ENCODE measurements at places on chromosomes 12 and 14.

GRCh38 chr12:92362785-92363184, 217.1 kb upstream of the BTG1 start:
- DNase-seq = no peak

DNA sequence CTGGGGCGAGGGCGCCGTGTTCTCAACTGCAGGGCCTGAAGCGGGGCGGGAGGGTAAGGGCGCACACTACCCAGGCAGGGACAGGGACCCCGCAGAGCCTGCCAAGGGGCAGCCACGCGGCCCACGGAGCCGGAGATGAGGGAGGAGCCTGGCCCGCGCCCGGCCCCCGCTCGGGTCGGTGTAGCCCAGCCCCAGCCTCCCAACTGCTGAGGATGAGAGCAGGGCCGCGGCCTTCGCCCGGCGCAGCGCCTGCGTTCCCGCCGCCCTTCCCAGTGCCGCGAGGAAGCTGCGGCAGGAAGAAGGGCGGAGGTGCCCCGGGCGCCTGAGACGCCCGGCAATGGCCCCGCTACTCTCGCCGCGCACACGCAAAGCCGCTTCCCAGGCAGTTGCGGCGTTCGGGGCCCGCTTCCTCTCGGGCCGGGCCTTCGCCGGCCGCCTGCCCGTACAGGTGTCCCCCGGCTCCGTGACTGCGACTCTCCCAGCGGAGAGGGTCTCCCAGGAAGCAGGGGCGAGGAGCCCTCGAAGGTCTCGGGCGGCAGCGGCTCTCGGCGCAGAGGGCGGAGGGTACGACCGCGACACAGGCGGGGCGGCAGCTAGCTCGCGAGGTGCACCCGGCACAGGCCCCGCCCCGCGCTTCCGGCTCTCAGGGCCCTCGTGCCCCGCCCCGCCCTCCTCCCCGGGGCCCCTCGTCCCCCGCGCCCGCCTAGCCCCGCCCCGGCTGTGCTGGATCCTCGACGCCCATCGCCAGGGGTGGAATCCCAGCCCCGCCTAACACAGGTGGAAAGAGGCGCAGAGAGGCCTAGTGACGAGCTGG, 24.8 kb upstream of the YY1 start:
- DNase-seq = peak; percentile 48

GRCh38 chr14:67267576-67268328, 26.5 kb downstream of the PALS1 start:
- DNase-seq = no peak

DNA sequence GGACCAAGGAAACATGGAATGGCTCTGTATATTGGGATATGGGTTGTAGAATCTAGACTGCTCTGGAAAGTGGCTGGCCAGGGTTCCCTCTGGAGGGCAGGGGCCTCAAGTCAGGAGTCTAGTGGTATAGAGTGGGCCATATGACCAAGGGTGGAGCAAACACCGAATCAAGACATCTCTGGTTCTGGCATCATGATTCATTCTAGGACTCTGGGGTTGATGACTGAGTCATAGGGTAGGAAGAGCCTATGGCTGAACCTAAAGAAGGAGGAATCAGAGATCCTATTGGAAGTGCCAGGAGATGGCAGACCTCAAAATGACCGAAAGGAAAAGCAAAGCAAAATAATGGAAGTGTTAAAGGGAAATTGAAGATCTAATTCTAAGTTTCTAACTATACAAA, 356.4 kb upstream of the PRICKLE1 start:
- no peak for DNase-seq

DNA sequence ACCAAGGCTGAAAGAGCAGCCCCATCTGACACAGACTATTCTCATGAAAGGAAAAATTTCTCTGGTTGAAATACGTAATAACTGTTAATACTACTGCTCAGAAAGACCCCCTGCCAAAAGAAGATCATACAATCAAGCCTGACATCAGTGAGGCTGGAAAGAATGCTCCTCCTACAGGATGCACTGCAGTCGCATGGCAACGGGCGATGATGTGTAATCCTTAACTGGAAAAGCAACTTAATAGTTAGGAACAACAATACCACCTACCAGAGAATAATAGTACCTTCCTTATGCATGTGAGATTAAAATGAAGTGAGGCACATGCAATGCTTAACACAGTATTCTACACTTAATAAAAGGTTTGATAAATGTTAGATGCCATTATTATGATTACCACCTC, 1.2 kb upstream of the GOLGA5 start:
- DNase-seq = no peak

- no peak for DNase-seq
These were observed 9.2 kb upstream of the HIP1R start for GRCh38 chr12:122825773-122826724.

GRCh38 chr14:79567306-79567705, 644.0 kb downstream of the DIO2 start:
- no peak for DNase-seq

DNA sequence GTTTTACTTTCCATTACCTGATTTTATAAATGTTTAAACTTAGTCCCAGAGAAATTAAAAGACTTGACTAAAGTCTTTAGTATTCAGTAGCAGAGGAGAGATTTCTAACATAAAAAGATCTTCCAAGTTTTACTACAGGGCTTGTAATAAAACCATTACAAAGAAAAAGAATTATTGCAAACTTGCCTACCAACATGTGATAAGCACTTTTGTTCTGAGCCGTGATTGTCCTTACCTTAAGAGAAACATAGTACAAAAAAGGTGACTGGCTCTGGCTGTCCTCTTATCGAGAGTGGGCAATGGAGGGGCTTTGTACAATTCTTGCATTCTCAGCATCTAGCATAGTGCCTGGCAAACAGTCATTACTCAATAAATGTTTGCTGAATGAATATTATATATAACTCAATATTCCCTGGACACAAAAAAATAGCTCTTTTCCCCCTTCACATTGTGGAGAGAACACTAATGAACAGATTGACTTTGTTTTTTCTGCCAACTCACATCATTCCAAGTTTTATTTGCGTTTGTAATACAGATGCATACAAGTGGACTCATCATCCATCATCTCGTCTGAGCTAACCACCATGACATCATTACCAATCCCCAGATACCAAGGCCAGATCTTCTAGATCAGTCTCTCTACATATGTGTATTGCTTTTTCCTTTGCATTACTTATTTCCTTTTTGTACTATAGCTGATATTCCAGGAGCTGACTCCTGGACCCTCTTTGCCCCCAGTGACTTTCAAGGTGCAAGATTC, 192.8 kb upstream of the EEA1 start:
- no peak for DNase-seq

- DNase-seq = no peak
These were observed 11.2 kb upstream of the PNMA1 start for GRCh38 chr14:73725116-73726024.

DNA sequence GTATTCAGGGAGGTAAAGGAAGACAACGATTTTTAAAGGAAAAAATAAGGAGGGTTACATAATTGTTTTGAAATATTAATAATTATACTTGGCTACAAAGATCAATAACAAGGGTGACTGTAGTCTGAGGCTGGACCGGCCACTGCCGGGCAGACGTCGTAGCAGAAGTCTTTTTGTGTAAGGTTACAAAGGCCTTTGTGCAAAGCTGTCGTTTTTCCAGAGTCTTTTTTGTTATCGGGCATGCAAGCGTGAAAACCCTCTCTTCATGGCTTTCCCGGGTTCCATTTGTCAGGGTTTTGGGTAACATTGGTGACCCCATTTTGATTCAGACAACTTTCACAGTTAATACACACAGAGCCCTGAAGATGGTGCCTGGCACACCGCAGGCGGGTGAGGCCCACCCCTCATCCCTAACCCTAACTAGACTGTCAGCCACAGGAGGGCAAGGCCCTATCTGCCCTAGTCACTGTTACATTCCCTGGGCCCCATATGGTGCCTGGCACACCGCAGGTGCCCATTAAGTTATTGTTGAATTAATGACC, 31.3 kb downstream of the RILPL1 start:
- DNase-seq = no peak

GRCh38 chr12:104641862-104642261, 185.1 kb downstream of the CHST11 start:
- DNase-seq = no peak

- DNase-seq = no peak
These were observed 52.1 kb downstream of the TBC1D30 start for GRCh38 chr12:64876388-64877071.

Measured in anterior cingulate cortex (tissue), 58 donors.